Epithelial cell of proximal tubule (primary cell): ENCODE measurements at places on chromosomes 1 and 21. TPM values are rescaled to one million over a fixed set of nuclear protein-coding genes. Genes with fewer than 3 reads are reported as not detected.

MATN1 gene
- total RNA-seq: not detected in 2 replicates

C4BPB gene
- total RNA-seq: not detected in 2 replicates

UCK2 gene
- 62.4 and 126 TPM in 2 replicates for total RNA-seq

GRCh38 chr1:31201931-31202360 lies 37.7 kb downstream of the NKAIN1 start:
- no peak for DNase-seq

C8A gene
- total RNA-seq: not detected in 2 replicates

PROX1 gene
- total RNA-seq: under 0.01 and 0.06 TPM in 2 replicates

DNA sequence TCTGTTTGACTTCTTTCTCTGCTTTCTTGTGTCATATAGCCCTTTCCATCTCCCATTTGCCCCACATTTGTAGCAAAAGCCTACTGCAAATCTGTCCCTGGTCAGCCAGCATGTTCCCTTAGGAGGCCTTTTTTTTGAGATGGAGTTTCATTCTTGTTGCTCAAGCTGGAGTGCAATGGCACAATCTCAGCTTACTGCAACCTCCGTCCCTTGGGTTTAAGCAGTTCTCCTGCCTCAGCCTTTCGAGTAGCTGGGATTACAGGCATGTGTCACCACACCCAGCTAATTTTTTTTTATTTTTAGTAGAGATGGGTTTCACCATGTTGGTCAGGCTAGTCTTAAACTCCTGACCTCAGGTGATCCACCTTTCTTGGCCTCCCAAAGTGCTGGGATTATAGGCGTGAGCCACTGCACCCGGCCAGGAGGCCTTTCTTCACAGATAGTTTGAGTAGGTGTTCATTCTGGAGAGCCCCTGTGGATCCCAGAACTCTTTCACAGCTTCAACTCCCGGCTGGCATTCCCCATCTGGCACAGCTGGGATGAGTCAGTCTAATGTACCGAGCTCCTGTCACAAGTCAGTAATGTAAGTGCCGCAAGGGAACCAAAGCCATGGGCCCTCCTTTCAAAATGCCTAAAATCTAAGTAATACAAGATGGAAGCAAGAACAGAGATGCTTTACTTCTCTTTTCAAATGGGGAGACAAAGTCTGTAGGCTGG lies 9.4 kb upstream of the NHLH1 start:
- no peak for DNase-seq

PCP4 gene
- total RNA-seq: not detected in 2 replicates

- no peak for DNase-seq
These were observed 32.6 kb upstream of the FMO2 start for GRCh38 chr1:171152549-171152948.

- no peak for DNase-seq
These were observed 101.7 kb downstream of the PATJ start for GRCh38 chr1:61844006-61844405.

- no peak for DNase-seq
These were observed 145.7 kb downstream of the ZNF644 start for GRCh38 chr1:90876101-90876500.

OR6N1 gene
- total RNA-seq: not detected in 2 replicates

AIM2 gene
- total RNA-seq: 0.29 TPM in 1 of 2 replicates, not detected in the other

- no peak for DNase-seq
These were observed 61.6 kb upstream of the ATP5PO start for GRCh38 chr21:33977017-33977720.

TSPEAR gene
- total RNA-seq: not detected in 2 replicates

DNA sequence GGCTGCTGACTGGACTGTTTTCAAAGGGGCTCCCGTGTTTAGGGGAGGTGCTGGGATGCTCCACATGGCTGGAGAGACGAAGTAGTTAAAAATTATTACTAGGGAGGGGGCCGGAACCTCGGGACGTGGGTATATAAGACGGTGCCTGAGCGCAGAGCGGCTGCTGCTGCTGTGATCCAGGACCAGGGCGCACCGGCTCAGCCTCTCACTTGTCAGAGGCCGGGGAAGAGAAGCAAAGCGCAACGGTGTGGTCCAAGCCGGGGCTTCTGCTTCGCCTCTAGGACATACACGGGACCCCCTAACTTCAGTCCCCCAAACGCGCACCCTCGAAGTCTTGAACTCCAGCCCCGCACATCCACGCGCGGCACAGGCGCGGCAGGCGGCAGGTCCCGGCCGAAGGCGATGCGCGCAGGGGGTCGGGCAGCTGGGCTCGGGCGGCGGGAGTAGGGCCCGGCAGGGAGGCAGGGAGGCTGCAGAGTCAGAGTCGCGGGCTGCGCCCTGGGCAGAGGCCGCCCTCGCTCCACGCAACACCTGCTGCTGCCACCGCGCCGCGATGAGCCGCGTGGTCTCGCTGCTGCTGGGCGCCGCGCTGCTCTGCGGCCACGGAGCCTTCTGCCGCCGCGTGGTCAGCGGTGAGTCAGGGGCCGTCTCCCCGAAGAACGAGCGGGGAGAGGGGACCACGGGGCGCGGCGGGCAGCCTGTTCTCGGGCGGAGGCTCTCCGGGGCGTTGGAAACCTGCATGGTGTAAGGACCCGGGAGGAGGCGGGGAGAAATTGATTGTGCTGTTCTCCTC lies at the start of gene CHODL:
Gene CHODL, plus strand, starts transcription at position 163 of the 793 bp plus-strand sequence. Its CDS starts 391 bp downstream, at position 554.
- no peak for DNase-seq

AIRE gene
- not detected in 2 replicates for total RNA-seq

GRCh38 chr1:224273641-224274040 lies 56.3 kb downstream of the NVL start:
- DNase-seq: no peak

C1orf53 gene
- total RNA-seq: 0.40 and 6.7 TPM in 2 replicates

GRCh38 chr1:166915042-166915441 lies 39.0 kb upstream of the TADA1 start:
- DNase-seq: no peak

GRCh38 chr21:17045214-17045853 lies 467.5 kb upstream of the CXADR start:
- DNase-seq: no peak

GRCh38 chr1:241715956-241716355 lies 63.9 kb downstream of the WDR64 start:
- no peak for DNase-seq

PI4KB gene
- 26.3 and 73.3 TPM in 2 replicates for total RNA-seq

DNA sequence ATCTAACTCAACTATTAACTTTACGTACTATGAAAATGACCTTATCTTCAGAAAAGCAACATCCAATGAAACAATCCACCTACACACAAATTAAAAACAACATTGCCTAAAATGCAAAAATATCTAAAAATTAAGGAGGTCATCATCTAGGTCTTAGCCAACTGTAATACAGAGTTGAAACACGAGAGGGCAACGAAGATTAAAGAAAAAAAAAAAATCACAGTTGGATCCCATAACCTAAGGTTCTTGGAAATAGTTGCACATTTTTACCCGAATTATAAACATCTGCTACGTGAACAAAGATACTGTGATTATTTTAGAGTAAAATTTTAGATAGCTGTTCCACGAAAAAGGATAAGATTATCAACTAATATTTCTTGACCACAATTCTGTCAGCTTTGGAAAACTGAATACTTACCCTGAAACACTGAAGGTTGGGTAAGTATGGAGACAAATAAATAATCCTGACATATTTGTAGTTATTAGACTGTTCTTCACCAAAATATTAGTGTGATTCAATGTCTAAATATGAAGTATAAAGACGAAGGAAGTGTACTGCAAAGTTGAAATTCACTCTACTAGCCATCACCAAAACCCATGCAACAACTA lies 88.0 kb upstream of the AK4 start:
- DNase-seq: no peak

GRCh38 chr1:27643600-27644368 lies 8.8 kb upstream of the FGR start:
- DNase-seq: no peak

DNA sequence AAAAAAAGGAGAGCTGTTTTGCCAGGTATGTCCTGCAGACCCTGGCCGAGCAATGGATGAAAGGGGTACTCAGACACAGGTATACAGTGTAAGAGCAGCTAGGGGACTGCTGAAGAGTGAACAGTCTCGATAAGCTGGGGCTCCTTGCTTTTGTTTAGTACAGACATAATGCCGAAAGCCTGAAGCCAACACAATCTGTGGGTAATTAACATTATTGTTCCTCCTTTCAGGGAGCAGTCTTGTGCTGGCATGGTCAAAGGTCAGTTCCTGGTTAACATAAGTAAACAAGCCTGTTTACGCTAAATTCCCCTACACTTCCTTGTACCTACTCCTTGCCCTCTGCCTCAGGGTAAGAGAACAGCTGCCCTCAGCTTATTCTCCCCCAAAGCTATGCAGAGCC lies 272.3 kb upstream of the ST6GALNAC5 start:
- DNase-seq: no peak

AMY2A gene
- total RNA-seq: not detected in 2 replicates

CENPF gene
- total RNA-seq: 67.0 and 80.5 TPM in 2 replicates

- no peak for DNase-seq
These were observed 3.0 kb upstream of the SDE2 start for GRCh38 chr1:226001963-226002666.

- no peak for DNase-seq
These were observed 641.0 kb upstream of the CAMK1G start for GRCh38 chr1:208942394-208943130.

S100A9 gene
- 18.9 and 88.6 TPM in 2 replicates for total RNA-seq

- DNase-seq: no peak
These were observed 9.2 kb upstream of the C1orf141 start for GRCh38 chr1:67143966-67144365.

- no peak for DNase-seq
These were observed 2.9 kb upstream of the CRABP2 start for GRCh38 chr1:156708218-156708661.

- no peak for DNase-seq
These were observed 136.6 kb downstream of the OMA1 start for GRCh38 chr1:58409890-58410289.

DNA sequence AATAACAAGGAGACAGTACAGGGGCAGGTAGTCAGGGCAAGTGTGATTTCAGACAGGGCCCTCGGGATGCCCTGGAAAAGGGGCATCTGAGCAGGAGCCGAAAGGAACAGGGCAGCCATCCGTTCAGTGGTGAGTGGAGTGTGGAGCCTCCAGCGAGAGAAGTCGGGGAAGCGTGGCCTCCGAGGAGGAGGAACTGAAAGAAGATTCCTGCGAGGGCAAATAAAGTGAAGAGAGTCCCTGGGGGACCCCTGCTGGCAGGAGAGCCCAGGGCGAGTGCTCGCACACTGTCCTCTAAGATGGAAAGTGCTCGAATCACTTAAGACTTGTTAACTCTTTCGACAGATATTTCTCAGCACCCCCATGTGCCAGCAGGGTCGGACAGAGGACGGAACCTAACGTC lies 3.5 kb upstream of the UTS2 start:
- DNase-seq: no peak

DNA sequence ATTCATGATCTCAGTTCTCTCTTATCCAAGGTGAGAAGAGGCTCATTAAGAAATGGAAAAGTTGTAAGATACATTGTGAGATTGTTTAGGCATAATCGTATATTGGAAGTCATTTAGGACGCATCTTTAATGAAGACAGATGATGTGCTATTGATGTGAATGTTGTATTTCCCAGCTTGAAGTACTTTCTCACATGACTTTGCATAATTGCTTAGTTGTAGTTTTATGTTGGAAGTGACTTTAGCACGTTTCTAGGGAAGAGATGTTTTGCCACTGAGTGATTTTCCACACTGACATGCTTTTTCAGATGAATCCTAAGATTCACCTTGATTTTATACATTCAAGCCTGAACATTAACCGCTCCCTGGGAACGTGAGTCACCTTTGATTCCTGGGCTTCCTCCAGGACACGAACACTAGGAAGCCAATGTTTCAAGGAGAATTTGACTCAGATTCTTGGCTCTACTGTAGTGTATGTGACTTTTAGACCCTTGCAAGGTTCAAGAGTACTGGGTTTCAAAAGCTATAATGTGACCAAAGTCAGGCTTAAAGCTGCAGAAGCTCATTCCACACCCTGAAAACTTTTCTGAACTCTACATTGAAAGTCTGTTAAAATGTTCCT lies 27.9 kb downstream of the ANGEL2 start:
- no peak for DNase-seq

DNA sequence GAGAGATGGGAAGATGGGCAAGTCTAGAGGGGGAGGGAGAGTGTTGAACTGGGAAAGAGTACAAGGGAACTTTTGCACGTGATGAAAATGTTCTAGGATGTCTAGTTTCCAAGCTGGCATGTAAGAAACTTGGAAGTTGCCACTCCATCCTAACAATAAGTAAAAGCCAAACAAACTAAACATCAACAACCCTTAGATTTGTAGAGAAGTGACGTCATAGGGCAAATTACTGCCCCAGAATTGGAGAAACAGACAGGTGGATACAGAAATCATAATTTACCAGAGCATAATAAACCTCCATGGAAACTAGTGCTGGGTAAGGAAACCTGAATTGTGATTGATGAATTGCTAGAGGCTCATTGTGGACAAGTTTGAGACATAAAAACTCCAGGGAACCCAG lies 14.7 kb upstream of the ZBTB40 start:
- no peak for DNase-seq

- DNase-seq: no peak
These were observed 467.9 kb downstream of the MRPL39 start for GRCh38 chr21:25139414-25139813.

- DNase-seq: no peak
These were observed 75.4 kb downstream of the SLC35A3 start for GRCh38 chr1:100045206-100045605.

SERINC2 gene
- 45.8 and 56.3 TPM in 2 replicates for total RNA-seq

MANEAL gene
- 0.46 and 0.72 TPM in 2 replicates for total RNA-seq

DNA sequence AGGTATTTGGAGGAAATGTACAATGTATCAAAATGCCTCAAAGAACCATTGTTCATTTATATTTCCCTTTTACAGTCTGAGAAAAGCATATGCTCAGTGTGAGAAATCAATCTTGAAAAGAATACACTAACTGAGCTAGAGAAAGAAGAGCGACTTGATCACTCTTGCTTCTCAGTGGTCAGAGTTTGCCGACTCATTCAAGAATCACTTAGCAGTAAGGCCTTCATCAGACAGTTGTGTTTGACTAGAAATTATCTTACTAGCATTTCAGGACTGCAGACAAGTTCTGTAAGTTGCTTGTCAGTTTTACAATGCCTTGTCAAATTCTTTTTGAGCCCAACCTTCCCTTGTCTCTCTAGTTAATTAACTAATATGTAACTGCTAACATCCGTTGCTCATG lies 12.9 kb downstream of the RGS18 start:
- no peak for DNase-seq
